ENCODE measurements at places on chromosomes 12 and 14.

GRCh38 chr12:57717846-57718640 lies 20.5 kb downstream of the AGAP2 start:
- no peak for DNase-seq

GRCh38 chr12:51958542-51958941 lies 7.0 kb downstream of the ACVR1B start:
- no peak for DNase-seq

- no peak for DNase-seq
Measured at GRCh38 chr14:44162197-44162596, 344.9 kb downstream of the FSCB start.

- no peak for DNase-seq
Measured at GRCh38 chr12:43841253-43841652, 5.4 kb downstream of the TMEM117 start.

DNA sequence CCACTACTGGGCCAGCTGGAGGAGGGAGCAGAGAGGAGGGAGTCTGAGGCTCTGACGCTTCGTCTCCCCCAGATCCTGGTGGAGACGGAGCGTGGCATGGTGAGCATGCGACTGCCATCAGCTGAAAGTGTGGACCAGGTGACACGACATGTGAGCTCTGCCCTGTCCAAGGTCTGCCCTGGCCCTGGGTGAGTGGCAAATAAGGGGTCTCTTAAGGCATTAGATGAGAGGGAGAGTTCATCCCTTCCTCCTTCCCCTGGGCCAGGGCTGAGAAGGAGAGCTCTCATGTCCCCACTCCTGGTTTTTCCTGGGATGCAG lies 2.5 kb downstream of the CARMIL3 start:
- DNase-seq = no peak

Data from activated effector memory CD4-positive, alpha-beta T cell treated with Interleukin-2 at 50 U/mL for 16 hours (primary cell).